Ovary (tissue), 10 donors: ENCODE measurements at places on chromosomes 2 and 18.
A peak's percentile ranks its signal among the peaks of the same experiment; 100 is the strongest.

GRCh38 chr2:203811491-203812221, 55.9 kb upstream of the CTLA4 start:
- no peaks in the 10 kb centered on the region for H3K4me1 ChIP-seq
- H3K27ac ChIP-seq = no peak overlapping the region
- H3K4me3 ChIP-seq = no peak overlapping the region
- DNase-seq = no peak

- DNase-seq = no peak
- H3K4me3 ChIP-seq = no peak overlapping the region
- H3K27me3 ChIP-seq = no peaks in the 10 kb centered on the region
- no peak overlapping the region for H3K27ac ChIP-seq
- no peaks in the 10 kb centered on the region for H3K36me3 ChIP-seq
- H3K4me1 ChIP-seq = no peaks in the 10 kb centered on the region
Measured at GRCh38 chr18:56200381-56200911, 437.9 kb downstream of the TXNL1 start.

GRCh38 chr2:236177604-236177966, 9.4 kb upstream of the GBX2 start:
- no peaks in the 10 kb centered on the region for H3K36me3 ChIP-seq
- no peak overlapping the region for H3K27ac ChIP-seq
- DNase-seq = peak; percentile 16
- peaks cover 3% of the 10 kb centered on the region for H3K4me1 ChIP-seq

GRCh38 chr2:7161501-7161900, 244.3 kb downstream of the RNF144A start:
- DNase-seq = no peak
- H3K4me1 ChIP-seq = no peaks in the 10 kb centered on the region
- H3K27ac ChIP-seq = no peak overlapping the region
- no peak overlapping the region for H3K4me3 ChIP-seq
- no peaks in the 10 kb centered on the region for H3K36me3 ChIP-seq

DNA sequence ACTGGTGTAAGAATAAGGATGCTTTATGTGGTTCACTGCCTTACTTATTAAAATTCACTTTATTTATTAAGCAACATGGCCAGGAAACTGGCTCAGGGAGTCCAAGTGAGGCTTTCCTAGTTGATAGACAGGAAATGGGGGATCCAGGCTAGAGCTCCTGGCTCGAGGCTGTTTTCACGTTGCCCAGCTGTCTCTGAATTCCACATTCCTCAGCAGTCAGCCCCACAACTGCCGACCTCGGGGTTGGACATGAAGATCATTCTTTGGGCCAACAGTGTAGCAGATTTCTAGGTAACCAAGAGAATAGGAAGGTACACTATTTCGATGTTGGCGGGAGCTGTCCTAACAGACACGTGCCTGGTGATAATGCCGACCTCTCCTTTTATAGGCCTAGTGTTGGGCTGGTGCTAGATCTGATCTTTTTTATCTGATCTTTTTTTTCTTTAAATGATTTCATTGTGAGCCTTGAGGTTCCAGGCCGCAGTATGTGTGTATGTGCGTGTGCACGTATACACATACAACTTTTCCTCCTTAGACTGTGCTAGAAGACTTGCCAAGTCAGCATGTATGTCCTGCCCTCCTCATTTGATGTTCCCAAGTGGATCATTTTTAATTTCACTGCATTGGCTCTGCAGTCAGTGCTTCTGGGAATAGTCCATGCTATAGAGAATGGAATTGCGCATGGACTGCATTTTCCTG, 103.5 kb downstream of the CABLES1 start:
- H3K4me1 ChIP-seq = peaks cover 9% of the 10 kb centered on the region
- no peak overlapping the region for H3K4me3 ChIP-seq
- DNase-seq = no peak

DNA sequence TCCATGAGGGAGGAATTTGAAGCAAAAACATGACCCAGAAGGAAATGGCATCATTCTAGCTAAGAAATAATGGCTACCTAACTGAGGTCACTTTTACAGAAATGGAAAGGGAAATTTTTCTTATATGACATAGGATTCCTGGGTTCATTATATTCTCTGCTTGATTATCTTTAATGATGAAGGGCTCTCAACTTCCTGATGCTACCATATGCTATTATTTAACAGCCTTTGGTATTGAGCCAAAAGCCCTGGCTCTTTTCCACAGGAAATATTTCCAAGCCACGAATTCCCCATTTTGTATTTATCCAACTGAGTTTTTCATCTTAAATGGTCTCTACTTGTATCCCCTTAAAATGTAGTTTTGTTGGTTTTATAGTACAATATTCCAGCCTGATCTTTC, 63.2 kb upstream of the NPAS2 start:
- H3K27ac ChIP-seq = no peak overlapping the region
- no peaks in the 10 kb centered on the region for H3K27me3 ChIP-seq
- no peak overlapping the region for H3K4me3 ChIP-seq
- no peaks in the 10 kb centered on the region for H3K4me1 ChIP-seq
- H3K36me3 ChIP-seq = no peaks in the 10 kb centered on the region
- no peak for DNase-seq

- no peak overlapping the region for H3K4me3 ChIP-seq
- H3K4me1 ChIP-seq = peaks cover 7% of the 10 kb centered on the region
- H3K36me3 ChIP-seq = no peaks in the 10 kb centered on the region
- no peaks in the 10 kb centered on the region for H3K27me3 ChIP-seq
- DNase-seq = no peak
- H3K27ac ChIP-seq = no peak overlapping the region
Measured at GRCh38 chr18:48733643-48734253, 194.9 kb downstream of the CTIF start.

DNA sequence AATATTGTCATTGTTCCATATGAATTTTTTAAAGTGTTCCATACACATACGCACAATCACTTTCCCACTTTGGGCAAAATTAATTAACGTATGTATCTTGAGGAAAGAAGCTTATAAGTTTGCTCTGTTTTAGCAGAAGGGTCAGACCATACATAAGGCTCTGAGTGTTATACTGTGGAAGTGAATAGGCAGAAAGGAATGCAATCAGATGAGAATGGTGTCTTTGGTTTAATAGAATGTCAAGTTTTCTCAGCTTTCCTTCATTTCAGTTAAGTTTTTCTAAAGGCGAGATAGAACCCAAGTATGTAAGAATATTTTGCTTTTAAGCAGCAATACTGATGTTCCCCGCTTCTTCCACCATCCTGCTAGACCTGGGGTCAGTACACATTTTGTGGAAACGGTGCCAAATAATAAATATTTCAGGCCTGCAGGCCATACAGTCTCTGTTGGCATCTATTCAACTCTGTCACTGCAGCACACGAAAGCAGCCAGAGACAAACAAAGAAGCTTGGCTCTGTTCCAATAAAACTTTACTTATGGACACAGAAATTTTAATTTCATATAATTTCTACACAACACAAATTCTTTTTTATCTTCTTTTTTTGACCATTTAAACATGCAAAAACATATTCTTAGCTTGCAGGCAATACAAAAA, 100.6 kb downstream of the UPP2 start:
- no peaks in the 10 kb centered on the region for H3K36me3 ChIP-seq
- H3K27ac ChIP-seq = no peak overlapping the region
- no peaks in the 10 kb centered on the region for H3K27me3 ChIP-seq
- no peaks in the 10 kb centered on the region for H3K4me1 ChIP-seq
- no peak for DNase-seq

DNA sequence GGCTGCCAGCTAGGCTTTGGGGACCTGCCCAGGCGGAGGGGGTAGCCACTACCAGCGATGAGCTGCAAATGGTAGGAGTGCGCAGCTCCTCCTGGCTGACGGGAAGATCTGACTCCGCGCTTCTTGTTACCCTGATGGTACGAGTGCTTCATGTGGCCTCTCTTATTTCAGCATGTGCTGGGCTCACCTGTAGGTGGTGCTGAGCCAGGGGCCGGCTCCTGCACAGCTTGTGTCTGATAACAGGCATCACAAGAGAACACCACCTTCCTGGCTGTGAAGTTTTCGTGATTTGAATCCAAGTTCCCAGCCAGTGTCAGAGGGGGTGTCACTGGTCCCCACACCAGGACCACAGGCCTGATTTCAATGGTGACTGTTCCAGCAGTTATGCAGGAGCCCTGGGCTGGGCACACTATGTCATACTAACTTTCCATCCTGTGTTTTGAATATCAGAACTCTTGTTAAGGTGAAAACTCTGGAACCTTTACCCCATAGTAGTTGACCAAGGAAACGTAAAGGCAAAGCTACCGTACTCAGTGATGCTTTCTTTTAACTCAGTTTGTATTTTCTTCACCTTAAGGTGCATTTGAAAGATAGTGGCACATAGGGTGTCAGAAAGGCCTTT, 28.0 kb downstream of the APCDD1 start:
- H3K4me3 ChIP-seq = no peak overlapping the region
- DNase-seq = peak; percentile 37
- H3K4me1 ChIP-seq = peaks cover 14% of the 10 kb centered on the region

DNA sequence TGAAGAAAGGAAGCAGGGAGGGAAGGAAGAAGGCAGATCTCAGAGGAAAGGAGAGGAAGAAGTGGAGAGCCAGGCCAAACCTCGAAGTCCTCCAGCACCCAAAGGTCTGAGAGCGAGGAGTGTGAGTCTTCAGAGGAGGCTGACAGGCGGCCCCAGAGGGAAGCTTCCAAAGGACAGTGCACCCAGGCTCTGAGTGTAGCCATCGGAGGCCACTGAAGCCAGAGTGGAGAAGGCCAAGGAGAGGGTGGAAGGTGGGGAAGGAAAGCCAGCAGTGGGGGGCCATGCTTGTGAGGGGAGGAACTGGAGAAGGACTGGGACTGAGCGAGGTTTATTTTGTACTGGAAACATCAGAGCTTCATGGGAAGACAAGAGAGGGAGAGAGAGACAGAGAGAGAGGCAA, 6.0 kb downstream of the ATP6V1B1 start:
- no peak overlapping the region for H3K27ac ChIP-seq
- H3K36me3 ChIP-seq = no peaks in the 10 kb centered on the region
- no peaks in the 10 kb centered on the region for H3K4me1 ChIP-seq
- DNase-seq = no peak

DNA sequence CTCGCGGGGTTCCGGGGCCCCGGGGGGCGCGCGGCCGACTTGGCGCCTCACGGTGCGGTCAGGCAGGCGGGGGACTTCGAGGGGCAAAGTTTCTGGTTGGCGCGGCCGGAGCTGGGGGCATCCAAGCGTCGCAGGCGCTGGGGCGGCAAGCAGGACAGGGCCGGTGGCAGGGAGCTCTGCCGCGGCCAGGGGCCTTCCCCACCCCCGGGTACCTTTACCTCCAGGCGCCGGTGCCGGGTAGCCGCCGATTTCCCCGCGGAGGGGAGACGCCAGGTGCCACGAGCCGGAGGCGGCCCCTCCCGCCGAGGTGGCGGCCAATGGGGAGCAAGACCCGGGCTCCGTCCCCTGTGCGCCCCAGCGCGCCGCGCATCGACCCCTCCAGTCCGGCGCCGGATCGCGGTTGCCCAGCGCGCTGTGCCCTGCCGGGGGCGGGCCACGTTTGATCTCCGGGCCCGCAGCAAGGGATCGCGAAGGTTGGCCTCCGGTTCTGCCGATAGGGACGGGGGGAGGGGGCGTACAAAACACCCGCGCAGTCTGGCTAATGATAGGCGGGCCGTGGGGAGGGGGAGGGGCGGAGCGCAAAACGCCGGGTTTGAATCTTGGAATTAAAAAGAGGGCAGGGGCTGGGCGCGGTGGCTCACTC, at the start of gene ST8SIA5:
Gene ST8SIA5, minus strand, starts transcription at position 495 of the 643 bp plus-strand sequence. CDS start 545 bp downstream, outside the sequence.
- peaks cover 2% of the 10 kb centered on the region for H3K4me1 ChIP-seq
- H3K27me3 ChIP-seq = no peaks in the 10 kb centered on the region
- H3K27ac ChIP-seq = no peak within 1 kb of the TSS
- H3K36me3 ChIP-seq = no peaks in the 10 kb centered on the region
- H3K4me3 ChIP-seq = no peak within 1 kb of the TSS

GRCh38 chr2:21256006-21256405, 132.2 kb downstream of the TDRD15 start:
- H3K27ac ChIP-seq = no peak overlapping the region
- no peaks in the 10 kb centered on the region for H3K4me1 ChIP-seq
- H3K4me3 ChIP-seq = no peak overlapping the region
- no peaks in the 10 kb centered on the region for H3K27me3 ChIP-seq

- H3K4me1 ChIP-seq = peaks cover 5% of the 10 kb centered on the region
- no peak for DNase-seq
- H3K36me3 ChIP-seq = no peaks in the 10 kb centered on the region
- H3K4me3 ChIP-seq = no peak overlapping the region
- no peaks in the 10 kb centered on the region for H3K27me3 ChIP-seq
Measured at GRCh38 chr2:148756292-148756975, 111.9 kb downstream of the EPC2 start.

GRCh38 chr2:59297816-59298215, 1056.7 kb upstream of the FANCL start:
- no peak overlapping the region for H3K27ac ChIP-seq
- H3K4me3 ChIP-seq = no peak overlapping the region
- no peak for DNase-seq
- no peaks in the 10 kb centered on the region for H3K4me1 ChIP-seq

GRCh38 chr2:166932032-166932431, 43.8 kb downstream of the XIRP2 start:
- H3K4me1 ChIP-seq = no peaks in the 10 kb centered on the region
- no peak overlapping the region for H3K4me3 ChIP-seq
- DNase-seq = no peak
- no peaks in the 10 kb centered on the region for H3K36me3 ChIP-seq

- H3K4me3 ChIP-seq = no peak overlapping the region
- H3K27ac ChIP-seq = no peak overlapping the region
- H3K4me1 ChIP-seq = no peaks in the 10 kb centered on the region
- DNase-seq = no peak
Measured at GRCh38 chr2:20186855-20187187, 38.1 kb downstream of the SDC1 start.

- H3K4me1 ChIP-seq = no peaks in the 10 kb centered on the region
- H3K27ac ChIP-seq = no peak overlapping the region
- no peaks in the 10 kb centered on the region for H3K27me3 ChIP-seq
- DNase-seq = no peak
Measured at GRCh38 chr18:40902436-40902835, 1052.6 kb upstream of the PIK3C3 start.

DNA sequence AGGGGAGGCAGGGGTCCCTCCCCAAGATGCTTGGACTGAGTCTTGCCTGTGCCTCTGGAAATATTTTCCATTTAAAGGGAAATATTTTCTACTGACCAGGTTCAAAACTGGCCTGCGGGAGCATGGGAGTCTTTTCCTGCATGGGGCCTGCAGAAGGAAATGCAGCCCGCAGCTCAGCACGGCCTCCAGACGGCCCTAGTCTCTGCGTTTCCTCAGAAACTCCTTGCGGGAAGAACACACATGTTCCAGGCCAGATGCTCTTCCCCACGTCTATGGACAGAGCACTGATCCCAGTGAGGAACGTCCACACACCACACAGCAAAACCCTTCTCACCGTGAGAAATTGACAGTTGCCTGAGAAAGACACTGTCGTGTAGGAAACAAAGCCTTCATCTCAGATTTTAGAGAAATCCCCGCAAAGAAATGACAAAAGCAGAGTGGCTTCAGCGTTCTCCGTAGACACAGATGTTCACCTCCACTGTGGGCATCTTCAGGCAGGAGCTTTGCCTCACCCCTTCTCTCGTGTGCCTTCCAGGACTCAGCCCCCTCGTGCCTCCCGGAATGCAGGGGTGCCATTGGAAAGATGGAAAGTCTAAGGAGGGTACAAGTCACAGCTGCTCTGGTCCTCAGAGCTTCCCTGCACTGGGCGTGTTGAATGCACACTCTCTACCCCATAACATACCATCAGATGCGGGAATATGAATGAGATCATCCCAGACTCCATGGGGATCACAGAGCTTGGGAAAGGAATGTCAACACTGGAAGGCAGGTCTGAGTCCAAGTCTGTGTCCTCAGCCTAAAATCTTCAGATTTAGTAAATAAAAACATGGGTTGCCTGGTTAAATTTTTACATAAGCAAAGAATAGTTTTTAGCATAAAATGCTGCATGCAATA, 438.7 kb upstream of the SALL3 start:
- no peak overlapping the region for H3K4me3 ChIP-seq
- H3K4me1 ChIP-seq = no peaks in the 10 kb centered on the region
- no peaks in the 10 kb centered on the region for H3K27me3 ChIP-seq
- H3K27ac ChIP-seq = no peak overlapping the region

GRCh38 chr2:173571021-173571821, 216.5 kb downstream of the CDCA7 start:
- no peak overlapping the region for H3K27ac ChIP-seq
- H3K4me1 ChIP-seq = peaks cover 1% of the 10 kb centered on the region
- H3K27me3 ChIP-seq = no peaks in the 10 kb centered on the region
